Metanephros (tissue), 2 donors: ENCODE measurements at places on chromosomes 1 and 21. TPM values are rescaled to one million over a fixed set of nuclear protein-coding genes. Genes with fewer than 3 reads are reported as not detected.

Gene PRDX6
- 281 TPM for total RNA-seq

Gene FALEC
- not detected for total RNA-seq

Gene UBL4B
- not detected for total RNA-seq

Gene SERPINC1
- not detected for total RNA-seq

Gene HECTD3
- total RNA-seq: 18.2 TPM

Gene LPAR3
- total RNA-seq: 2.0 TPM

Gene CLEC20A
- 1.8 TPM for total RNA-seq

Gene SLC37A1
- 10.0 TPM for total RNA-seq

Gene DMBX1
- total RNA-seq: not detected

Gene TRAPPC10
- total RNA-seq: 44.8 TPM

Gene PLA2G2D
- total RNA-seq: not detected

Gene PRPF38B
- total RNA-seq: 25.5 TPM

Gene TFF1
- total RNA-seq: 0.70 TPM

Gene RIPPLY3
- total RNA-seq: 0.99 TPM

Gene FMN2
- 2.9 TPM for total RNA-seq

Gene SYT11
- total RNA-seq: 20.0 TPM

Gene GPR3
- 0.35 TPM for total RNA-seq

Gene DEPDC1
- 6.7 TPM for total RNA-seq

Gene SERTAD4
- total RNA-seq: 2.3 TPM

Gene OR10J1
- not detected for total RNA-seq

Gene SPRR2A
- total RNA-seq: not detected

Gene FAM43B
- total RNA-seq: 1.2 TPM

Gene CYP4Z1
- 0.93 TPM for total RNA-seq

Gene TRNP1
- 4.4 TPM for total RNA-seq

Gene CRYAA
- not detected for total RNA-seq

Gene KRTAP13-2
- not detected for total RNA-seq

Gene DNM3
- total RNA-seq: 7.6 TPM

Gene SLFNL1
- 1.2 TPM for total RNA-seq

Gene KRTAP19-3
- total RNA-seq: not detected

Gene MAP1LC3C
- 1.9 TPM for total RNA-seq

Gene BRINP3
- 4.3 TPM for total RNA-seq

Gene NGF
- total RNA-seq: 2.2 TPM

Gene OR2L13
- total RNA-seq: not detected

Gene NUAK2
- 26.0 TPM for total RNA-seq

Gene OR2L2
- 0.06 TPM for total RNA-seq

Gene GBP6
- 0.12 TPM for total RNA-seq

Gene TMPRSS15
- total RNA-seq: 0.06 TPM

Gene CFHR1
- total RNA-seq: not detected

Gene RCSD1
- 26.0 TPM for total RNA-seq

Gene ABCA4
- 10.8 TPM for total RNA-seq

Gene HSF2BP
- total RNA-seq: 3.0 TPM

Gene CELA2B
- not detected for total RNA-seq
